ENCODE measurements at places on chromosomes 2 and 18.

GRCh38 chr2:176285321-176285720 lies 16.1 kb downstream of the MTX2 start:
- DNase-seq, result peak; percentile 57

- no peak for DNase-seq
Observed at GRCh38 chr18:27793013-27793785, 383.7 kb downstream of the CDH2 start.

DNA sequence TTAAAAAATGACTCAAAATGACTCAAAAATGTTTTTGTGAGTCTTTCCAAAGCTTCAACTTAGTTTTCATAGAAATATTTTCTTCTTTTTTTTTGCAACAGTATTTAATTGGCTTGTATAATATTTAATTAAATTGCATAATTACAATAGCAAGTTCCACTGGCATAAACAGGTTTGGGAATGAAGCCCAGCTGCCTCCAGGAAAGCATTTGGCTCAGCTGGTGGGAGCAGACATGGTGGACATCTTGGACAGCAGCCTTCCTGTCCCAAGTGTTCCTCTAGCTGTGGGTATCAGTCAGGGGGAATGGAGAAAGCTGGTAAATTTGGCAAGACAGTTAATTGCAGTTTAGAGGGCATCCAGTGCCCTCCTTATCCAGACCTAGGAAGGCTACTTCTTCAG lies 213.4 kb downstream of the ZBTB7C start:
- no peak for DNase-seq

DNA sequence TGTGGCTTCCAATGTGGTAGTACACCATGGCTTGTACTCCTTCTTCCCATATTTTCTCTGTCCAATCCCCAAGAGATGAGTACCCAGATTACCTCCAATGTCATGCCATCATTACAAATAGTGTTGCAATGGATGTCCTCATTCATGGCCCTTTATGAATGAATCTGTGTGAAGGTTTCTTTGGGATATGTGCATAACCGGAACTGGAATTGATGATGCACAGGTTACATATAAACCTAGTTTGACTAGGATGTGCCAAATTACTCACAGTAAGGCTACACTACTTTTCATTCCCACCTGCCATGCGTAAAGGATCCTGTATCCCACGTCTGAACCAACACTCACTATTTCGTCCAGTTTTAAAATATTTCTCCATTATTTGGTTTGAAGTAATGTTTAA lies 173.9 kb upstream of the CXCR4 start:
- DNase-seq, result no peak

DNA sequence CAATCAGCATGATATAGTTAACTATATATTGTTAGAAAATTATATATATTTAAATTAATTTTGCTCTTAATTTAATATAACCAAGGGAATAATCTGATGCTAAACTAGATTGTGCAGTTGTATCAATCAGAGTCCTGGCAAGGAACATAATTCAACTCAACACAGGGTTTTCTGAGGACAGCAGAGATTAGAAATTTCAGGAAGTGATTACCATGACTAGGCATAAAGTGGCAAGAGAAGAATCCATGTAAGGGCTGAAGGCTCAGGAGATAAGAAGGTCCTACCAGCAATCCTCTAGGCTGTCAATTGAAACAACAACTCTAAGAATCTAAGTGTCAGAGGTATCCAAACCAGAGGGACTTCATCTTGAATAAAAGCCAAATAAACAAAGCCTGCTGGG lies 807.8 kb downstream of the DSC3 start:
- no peak for DNase-seq

DNA sequence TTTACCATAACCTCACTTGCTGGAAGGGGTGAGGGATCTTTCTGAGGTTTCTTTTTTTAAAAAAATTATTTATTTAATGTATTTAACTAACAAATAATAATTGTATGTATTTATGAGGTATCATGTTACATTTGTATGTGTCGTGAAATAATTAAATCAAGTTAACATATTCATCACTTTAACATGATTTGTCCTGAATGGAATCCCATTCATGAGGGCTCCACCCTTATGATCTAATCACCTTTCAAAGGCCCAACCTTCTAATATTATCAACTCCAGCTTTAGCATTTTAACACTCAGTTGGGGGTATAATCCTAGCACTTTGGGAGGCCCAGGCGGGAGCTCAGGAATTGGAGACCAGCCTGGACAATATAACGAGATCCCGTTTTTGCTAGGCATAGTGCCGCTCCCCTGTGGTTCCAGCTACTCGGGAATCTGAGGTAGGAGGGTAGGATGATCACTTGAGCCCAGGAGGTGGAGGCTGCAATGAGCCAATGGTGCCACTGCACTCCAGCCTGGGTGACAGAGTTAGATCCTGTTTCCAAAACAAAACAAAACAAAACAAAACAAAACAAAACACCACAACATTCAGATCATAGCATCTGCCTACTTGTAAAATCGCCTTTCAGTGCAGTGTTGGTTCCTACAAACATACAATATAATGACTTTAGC lies 1.1 kb upstream of the TAF4B start:
- DNase-seq, result no peak
